ENCODE measurements at places on chromosomes 3 and 15.

- DNase-seq, result no peak
Observed at GRCh38 chr3:116034794-116035193, 410.5 kb downstream of the LSAMP start.

GRCh38 chr3:29619676-29620075, 338.8 kb downstream of the RBMS3 start:
- DNase-seq, result no peak

GRCh38 chr3:165797551-165797950, 39.7 kb downstream of the BCHE start:
- no peak for DNase-seq

DNA sequence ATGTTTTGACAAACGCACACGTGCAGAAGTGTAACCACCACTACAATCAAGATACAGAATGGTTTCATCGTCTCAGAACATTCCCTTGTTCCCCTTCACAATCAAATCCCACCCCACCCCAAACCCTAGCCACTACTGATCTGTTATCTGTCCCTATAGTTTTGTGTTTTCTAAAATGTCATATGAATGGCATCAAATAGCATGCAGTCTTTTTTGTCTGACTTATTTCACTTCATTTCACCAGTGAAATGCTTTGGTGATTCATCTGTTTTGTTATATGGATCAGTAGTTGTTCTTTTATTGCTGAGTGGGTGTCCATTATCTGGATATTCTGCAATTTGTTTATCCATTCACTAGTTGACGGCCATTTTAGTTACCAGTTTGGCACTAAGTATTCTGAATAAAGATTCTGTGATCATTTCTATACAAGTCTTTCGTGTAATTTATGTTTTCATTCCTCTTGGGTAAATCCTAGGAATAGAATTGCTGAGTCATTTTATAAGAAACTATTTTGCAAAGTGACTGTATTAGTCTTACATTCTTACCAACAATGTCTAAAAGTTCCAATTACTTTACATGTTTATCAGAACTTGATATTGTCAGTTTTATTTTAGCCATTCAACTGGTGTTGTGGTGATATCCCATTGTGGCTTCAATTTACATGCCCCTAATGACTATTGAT, 232.8 kb downstream of the CLSTN2 start:
- DNase-seq, result no peak

GRCh38 chr3:89052386-89052785, 55.0 kb upstream of the EPHA3 start:
- DNase-seq, result no peak

DNA sequence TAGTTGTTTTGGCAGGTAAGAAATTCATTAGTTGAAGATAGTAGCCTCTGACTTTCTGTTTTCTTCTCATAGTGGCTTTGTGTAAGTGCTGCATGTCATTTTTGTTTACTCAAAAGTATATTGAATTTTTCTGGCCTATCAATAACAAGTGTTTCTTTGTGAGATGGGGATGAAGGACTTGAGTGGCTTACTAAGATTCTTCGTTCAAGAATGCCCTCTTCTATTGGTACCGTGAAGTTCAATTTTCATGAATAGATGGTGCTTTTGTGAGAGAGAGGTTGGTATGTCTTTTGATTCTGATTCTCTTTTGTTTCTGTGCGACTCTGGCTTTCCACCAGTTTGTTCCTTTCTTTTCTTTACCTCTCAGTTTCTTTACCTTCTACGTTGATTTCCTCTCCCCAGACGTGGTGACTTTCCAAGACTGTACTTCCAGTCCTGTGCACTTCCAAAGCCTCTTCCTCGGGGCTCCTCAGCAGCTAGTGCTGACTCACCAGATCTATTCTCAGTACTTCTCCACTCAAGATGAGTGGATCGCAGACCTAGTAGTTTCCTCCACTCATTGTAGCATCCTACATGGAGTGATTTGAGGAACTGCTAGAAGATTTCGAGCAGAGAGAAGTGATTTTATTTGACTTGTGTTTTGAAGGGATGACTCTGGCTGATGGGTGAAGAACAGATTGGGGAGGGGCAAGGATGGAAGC, 82.0 kb upstream of the EPHB3 start:
- no peak for DNase-seq

DNA sequence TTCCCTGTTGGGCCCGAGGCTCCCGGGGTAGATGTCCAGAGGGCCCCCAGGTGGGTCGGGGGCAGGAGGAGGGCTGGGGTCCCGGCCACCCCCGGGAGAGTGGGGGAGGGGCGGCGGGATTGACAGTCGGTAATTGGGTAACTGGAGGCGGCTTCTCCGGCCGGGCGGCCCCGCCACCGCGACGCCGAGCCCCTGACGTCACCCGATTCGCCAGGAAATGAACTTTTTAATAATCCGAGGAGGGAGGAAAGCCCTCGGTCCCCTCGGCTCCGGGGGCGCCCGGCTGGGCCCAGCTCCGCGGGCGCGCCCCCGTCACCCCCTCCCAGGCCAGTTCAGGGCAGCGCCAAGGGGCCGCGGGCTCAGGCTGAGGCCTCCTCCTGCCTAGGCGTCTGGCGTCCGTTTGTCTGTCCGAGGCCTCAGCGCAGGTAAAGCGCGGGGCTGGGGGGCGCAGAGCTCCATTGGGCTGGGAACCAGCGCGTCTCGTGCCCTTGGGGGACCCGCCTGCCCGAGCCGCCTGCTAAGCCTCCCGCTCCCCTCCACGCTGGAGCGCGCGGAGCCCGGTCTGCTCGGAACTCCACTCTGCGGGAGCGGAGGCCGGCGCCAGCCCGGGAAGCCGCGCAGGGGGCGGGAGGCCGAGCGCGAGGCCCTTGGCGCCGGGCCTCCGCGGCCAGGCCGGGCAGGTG, 3.9 kb downstream of the GATA2 start:
- peak; percentile 74 for DNase-seq

GRCh38 chr3:112114576-112115160, 18.4 kb downstream of the GCSAM start:
- no peak for DNase-seq

- DNase-seq, result no peak
Observed at GRCh38 chr3:150786791-150787190, 23.8 kb upstream of the SIAH2 start.

DNA sequence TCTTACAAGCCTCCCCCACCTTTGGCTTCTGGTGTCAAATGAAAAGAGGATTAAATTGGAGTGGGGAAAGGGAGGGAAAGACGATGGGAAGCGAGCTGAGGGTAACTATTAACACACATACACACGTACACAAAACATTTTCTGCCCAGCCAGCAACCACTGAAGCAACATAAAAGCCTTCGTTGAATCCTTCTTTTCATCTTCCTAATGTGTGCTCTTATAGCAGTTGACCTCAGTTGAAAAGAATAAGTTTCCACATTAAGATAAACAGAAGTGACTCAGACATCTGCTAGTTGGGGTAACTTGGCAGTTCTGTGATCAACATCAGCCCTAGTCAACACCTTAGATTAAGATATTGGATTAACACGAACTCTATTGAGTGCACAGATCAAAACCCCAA, 558.5 kb downstream of the MECOM start:
- DNase-seq, result no peak

DNA sequence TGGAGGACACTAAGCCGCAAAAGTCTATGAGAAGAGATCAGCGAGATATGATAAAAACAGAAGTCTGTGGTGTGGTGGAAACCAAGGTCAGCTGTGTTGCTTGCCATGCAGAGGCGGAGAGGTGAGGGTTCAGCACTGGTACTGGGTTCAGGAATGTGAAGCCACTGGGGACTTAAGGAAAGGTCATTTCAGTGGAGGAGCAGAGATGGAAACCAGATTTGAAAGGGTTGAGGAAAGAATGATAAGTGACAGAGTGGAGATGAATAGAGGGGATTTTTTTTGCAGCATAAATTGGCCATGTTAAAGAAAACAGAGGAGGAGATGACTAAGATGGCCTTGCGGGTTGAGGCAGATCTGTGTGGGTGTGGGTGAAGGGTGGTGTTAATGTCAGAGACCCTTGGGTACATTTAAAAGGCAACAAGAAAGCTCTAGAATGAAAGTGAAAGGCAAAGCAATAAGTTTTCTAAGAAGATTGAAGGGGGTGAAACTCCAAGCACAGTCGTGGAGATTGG, 265.5 kb downstream of the ADAMTSL3 start:
- DNase-seq, result no peak

- DNase-seq, result no peak
Observed at GRCh38 chr15:69105451-69105985, 54.9 kb upstream of the GLCE start.

DNA sequence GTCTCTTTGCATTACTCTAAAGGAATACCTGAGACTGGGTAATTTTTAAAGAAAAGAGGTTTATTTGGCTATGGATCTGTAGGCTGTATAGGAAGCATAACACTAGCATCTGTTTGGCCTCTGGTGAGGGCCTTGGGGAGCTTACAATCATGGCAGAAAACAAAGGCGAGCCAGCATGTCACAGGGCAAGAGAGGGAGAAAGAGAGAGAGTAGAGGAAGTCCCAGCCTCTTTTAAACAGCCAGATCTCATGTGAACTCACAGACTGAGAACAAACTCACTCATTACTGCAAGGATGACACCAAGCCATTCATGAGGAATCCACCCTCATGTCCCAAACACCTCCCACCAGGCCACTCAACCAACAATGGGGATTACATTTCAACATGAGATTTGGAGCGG, 974.6 kb downstream of the FHIT start:
- DNase-seq, result no peak

GRCh38 chr15:52731732-52732470, 52.7 kb upstream of the ATOSA start:
- no peak for DNase-seq

- DNase-seq, result peak; percentile 15
Observed at GRCh38 chr15:79007066-79007465, 62.2 kb upstream of the CTSH start.

DNA sequence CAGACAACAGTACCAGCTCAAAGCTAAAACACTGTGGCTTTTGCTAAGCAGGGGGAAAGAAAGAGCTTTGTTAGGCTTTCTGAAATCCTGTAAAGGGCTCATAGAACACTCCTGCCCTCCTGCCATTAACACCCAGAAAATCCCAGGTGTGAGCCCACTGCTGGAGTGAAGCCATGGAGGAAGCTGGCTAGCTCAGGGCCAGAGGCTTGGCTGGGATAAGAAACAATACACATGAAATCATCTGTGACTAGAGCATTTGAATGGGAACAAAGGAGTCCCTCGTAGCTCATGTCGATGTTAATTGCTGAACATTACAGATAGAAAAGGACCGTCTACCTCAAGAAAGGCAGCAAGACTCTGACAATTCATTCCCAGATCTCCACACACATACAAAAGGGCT, 23.5 kb downstream of the RUVBL1 start:
- no peak for DNase-seq

- no peak for DNase-seq
Observed at GRCh38 chr3:33153782-33154181, 40.0 kb downstream of the CRTAP start.

- DNase-seq, result peak; percentile 58
Observed at GRCh38 chr3:141426404-141427034, 58.2 kb downstream of the ZBTB38 start.

DNA sequence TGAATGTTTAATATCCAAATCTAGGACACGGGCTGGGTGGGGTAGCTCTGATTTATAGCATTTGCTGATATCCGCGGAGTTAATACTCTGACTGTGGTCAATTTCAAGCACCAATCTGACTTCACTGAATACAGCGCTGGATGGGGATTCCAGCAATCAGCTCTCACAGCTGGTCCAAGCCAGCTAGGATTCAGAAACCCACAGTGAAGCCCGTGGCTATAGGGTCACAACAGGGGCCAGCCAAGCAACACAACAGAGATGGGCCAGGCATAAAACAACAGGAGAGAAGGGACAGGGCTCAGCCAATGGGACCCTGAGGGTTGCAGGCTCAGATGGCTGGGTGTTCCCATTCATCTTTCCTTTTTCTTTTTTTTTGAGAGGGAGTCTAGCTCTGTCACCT, 5.4 kb upstream of the LMAN1L start:
- DNase-seq, result no peak

- no peak for DNase-seq
Observed at GRCh38 chr3:190404715-190405114, 16.8 kb downstream of the CLDN16 start.

DNA sequence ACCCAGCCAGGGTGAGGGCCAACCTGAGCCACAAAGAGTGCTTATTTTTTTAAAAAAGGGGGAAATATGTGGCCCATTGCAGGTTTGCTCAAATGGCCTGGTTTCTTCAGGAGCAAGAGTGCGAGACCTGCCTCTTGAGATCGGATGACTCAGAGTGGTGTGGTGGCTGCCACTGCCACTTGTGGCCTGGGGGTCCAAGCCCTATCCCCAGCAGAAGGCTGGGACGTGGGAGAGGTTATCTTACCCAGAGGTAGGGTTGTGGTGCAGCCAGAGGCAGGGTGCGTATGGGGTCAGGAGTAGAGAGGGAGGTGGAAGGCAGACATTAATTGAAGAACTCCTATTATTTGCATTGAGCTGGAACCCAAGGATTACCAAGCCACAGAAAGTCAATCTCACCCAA, 83.2 kb upstream of the SMAD3 start:
- DNase-seq, result no peak

- no peak for DNase-seq
Observed at GRCh38 chr3:110958313-110959147, 113.1 kb upstream of the NECTIN3 start.

DNA sequence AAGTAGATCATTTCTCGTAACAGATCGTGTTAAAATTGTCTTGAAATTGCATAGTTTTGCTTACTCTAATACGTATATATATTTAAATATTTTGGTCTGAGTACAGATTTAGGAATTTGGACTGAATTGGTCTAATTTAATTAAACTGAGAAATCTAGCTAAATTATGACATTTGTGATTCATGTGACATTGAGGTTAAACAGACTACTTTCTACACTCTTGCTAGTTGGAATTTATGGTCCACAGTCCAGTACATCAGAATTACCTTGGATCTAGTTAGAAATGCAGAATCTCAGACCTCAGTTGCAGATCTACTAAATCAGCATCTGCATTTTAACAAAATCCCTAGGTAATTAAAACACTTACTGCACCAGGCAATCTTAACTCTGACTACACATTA, 609.7 kb upstream of the GOLIM4 start:
- no peak for DNase-seq

GRCh38 chr3:192919901-192920300, 2.2 kb upstream of the MB21D2 start:
- DNase-seq, result no peak

DNA sequence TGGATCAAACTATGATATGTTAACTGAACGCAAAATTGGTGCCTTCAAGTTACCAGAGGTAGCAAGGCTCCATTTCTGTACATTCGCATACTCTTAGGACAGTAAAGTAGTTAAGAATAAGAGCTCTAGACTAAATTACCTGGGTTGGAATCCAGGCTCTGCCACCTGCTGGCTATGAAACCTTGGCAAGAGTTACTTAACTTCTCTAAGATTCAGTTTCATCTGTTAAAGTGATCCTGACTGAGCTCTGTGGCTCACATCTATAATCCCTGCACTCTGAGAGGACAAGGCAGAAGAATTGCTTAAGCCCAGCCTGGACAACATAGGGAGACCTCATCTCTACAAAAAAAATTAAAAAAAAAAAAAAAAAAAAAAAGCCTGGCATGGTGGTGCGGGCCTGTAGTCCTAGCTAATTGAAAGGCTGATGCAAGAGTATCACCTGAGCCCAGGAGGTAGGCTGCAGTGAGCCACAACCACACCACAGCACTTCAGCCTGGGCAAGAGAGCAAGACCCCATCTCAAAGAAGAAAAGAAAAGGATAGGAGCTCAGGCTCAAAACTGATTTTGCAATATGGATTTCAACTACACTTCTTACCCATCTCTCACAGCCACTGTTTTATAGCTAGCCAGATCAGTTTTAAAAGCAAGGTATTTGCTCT, 21.3 kb downstream of the GSK3B start:
- no peak for DNase-seq

GRCh38 chr3:141368062-141368924, at the start of gene ZBTB38:
ZBTB38 (plus strand) TSS chr3:141368504; CDS start chr3:141442389, 73,885 bp downstream.
- DNase-seq, result peak; percentile 95

Data from HFFc6 (cell line).